ENCODE measurements at places on chromosomes 7 and 10. TPM values are rescaled to one million over a fixed set of nuclear protein-coding genes. Genes with fewer than 3 reads are reported as not detected.

Gene NRG3
- 0.96 TPM for polyA plus RNA-seq

Gene VWA2
- polyA plus RNA-seq, result 4.6 TPM

Gene NHLRC2
- 19.1 TPM for polyA plus RNA-seq

Gene PNLIPRP2
- polyA plus RNA-seq, result 11.9 TPM

Gene NRCAM
- polyA plus RNA-seq, result 11.8 TPM

Gene MMP21
- polyA plus RNA-seq, result 0.28 TPM

Gene C7orf57
- 0.28 TPM for polyA plus RNA-seq

Gene CYP3A4
- 14.3 TPM for polyA plus RNA-seq

Gene HABP2
- polyA plus RNA-seq, result 27.7 TPM

DNA sequence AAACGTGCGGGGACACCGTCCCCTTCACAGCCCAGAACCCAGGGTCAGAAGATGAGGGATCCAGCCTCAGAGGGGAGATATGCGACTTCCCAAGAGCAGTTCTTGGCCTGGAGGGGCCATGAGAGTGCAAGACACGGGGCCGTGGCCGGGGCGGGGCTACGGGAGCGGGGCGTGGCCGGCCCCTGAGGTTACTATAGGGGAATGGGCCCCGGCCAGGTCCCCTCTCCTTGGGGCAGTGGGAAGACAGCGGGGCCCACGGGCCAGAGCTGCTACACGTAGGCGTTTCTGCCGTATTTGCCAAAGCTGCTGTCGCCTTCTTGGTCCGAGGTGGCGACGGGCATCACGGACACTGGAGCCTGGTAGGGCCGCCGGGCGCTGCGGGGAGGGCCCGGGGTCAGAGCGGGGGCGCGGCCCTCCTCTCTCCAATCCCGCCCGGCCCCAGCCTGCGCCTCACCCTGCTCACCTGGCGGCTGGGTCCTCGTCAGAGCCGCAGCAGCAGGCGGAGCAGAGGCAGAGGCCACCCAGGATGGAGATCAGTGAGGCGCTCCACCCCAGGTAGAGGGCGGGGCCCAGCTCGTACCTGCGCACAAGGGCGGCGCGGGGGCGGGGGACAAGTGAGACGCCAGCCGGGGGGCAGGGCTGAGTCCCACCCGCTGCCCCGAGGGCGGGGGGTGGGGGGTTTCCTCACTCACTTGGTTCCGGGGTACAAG lies 5.3 kb downstream of the CLDN15 start:
- no peaks in the 10 kb centered on the region for H3K27me3 ChIP-seq
- peaks cover 17% of the 10 kb centered on the region for H3K36me3 ChIP-seq
- peak overlapping the region; percentile 46 for H3K4me3 ChIP-seq
- peaks cover 58% of the 10 kb centered on the region for H3K4me1 ChIP-seq

GRCh38 chr10:49350846-49351532 lies 44.9 kb downstream of the DRGX start:
- H3K27ac ChIP-seq, result no peak overlapping the region
- DNase-seq, result no peak
- H3K4me3 ChIP-seq, result no peak overlapping the region

DNA sequence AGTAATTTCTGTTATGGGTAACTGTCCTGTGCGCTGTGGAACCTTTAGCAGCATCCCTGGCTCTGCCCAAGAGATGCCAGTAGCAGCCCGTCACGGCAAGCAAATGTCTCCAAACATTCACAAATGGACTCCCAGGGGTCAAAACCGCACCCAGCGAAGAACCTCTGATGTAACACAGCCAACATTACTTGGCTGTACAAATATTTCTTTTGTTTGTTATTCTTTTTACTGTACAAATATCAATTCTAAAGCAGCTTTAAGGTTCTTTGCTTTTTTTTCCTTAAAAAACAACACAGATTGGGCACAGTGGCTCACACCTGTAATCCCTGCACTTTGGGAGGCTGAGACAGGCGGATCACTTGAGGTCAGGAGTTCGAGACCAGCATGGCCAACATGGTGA lies 182.5 kb downstream of the KMT2E start:
- no peak overlapping the region for H3K27ac ChIP-seq
- no peak overlapping the region for H3K4me3 ChIP-seq
- no peak for DNase-seq
- H3K4me1 ChIP-seq, result no peaks in the 10 kb centered on the region

DNA sequence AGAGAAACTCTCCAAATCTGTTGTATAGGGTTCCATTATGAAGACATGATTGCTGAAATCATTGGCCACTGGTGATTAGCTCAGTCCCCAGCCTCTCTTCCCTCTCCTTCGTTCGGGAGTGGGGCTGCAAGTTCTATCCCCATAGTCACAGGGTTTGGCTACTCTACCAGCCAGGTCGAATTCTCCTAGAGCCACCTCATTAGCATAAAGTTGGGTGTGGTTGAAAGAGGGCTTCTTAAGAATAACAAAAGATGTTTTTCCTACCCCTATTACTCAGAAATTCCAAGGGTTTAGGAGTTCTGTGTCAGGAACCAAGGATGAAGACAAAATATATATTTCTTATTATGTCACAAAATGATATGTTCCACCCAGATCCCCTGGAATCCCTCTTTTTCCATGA lies 166.2 kb upstream of the YAE1 start:
- H3K4me3 ChIP-seq, result no peak overlapping the region
- no peak for DNase-seq
- no peaks in the 10 kb centered on the region for H3K27me3 ChIP-seq
- H3K4me1 ChIP-seq, result no peaks in the 10 kb centered on the region

GRCh38 chr7:83514977-83515376 lies 134.0 kb downstream of the SEMA3E start:
- no peaks in the 10 kb centered on the region for H3K27me3 ChIP-seq
- no peak overlapping the region for H3K4me3 ChIP-seq
- no peak for DNase-seq
- H3K27ac ChIP-seq, result no peak overlapping the region
- H3K4me1 ChIP-seq, result no peaks in the 10 kb centered on the region

- no peak overlapping the region for H3K4me3 ChIP-seq
- no peak overlapping the region for H3K27ac ChIP-seq
- H3K4me1 ChIP-seq, result peaks cover 3% of the 10 kb centered on the region
- H3K27me3 ChIP-seq, result peaks cover 13% of the 10 kb centered on the region
Measured at GRCh38 chr10:6046773-6047611, 15.2 kb downstream of the IL2RA start.

DNA sequence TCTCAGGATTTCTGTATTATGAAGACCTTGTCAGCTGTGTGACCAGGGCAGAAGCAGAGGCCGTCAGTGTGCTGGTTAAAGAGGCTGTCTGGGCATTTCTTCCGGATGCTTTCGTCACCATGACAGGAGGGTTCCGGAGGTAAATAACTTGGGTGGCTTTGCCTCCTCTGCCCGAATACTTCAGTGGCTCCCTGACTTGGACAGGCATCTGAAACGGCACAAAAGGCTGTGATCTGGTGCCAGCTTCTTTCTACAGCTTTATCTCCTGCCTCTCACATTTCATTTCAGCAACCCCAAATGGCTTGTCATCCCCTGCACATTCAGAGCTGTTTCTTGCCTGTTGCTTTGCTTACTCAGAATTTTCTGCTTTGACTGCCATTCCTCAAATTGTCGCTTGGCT lies 23.2 kb downstream of the DNTT start:
- no peaks in the 10 kb centered on the region for H3K36me3 ChIP-seq
- H3K4me1 ChIP-seq, result peaks cover 3% of the 10 kb centered on the region
- no peak overlapping the region for H3K4me3 ChIP-seq
- no peak overlapping the region for H3K27ac ChIP-seq

DNA sequence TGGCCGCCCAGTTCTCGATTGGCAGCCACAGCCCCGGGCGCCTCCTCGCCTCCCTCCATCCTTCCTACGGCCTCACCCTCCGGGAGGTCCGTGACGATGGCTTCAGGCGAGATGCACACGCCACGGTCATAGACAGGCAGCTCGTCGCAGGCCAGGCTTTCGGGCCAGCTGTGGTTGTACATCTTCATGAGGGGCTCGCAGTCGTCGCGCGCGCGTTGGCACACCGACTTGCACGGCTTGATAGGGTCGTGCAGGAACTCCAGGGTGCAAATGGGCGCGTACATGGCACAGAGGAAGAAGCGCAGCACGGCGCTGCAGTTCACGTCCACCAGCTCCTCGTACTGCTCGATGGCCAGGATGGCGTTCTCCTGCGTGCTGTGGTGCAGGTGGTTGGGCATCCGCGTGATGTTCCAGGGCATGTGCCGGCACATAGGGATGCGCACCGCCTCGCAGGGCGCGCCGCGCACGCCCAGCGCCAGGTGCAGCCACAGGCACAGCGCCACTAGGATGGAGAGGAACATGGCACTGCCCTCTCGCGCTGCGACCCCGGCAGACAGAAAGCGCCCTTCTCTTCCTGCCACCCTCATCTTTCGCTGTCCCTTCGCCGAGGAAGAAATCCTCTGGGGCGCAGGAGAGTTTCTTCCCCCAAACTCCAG lies 472 bp downstream of the SFRP4 start:
- H3K27me3 ChIP-seq, result peaks cover 52% of the 10 kb centered on the region
- no peak overlapping the region for H3K27ac ChIP-seq
- no peak for DNase-seq
- H3K36me3 ChIP-seq, result no peaks in the 10 kb centered on the region

DNA sequence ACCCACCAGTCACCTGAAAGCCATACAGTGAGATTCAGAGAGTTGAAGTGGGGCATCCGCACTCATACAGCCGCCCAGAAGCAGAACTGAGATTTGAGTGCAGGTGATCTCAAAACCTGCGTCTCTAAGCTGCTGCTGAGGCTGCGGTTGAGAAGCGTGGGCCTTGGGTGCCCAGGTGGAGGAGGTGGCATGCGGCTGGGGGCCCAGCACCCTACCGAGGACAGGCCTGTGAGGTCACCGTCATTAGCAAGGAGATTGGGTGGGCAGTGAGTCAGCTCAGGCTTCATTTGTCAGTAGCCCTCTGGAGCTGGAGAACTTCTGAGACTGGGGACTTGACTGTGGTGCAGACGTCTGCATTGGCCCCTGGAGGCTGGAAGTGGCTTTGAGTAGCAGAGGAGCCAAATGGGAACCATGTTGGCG lies 29.8 kb downstream of the ZMIZ1 start:
- H3K27ac ChIP-seq, result no peak overlapping the region
- H3K4me1 ChIP-seq, result peaks cover 69% of the 10 kb centered on the region
- H3K36me3 ChIP-seq, result peaks cover 3% of the 10 kb centered on the region
- no peak for DNase-seq

- no peak overlapping the region for H3K4me3 ChIP-seq
- peaks cover 5% of the 10 kb centered on the region for H3K36me3 ChIP-seq
- no peak overlapping the region for H3K27ac ChIP-seq
Measured at GRCh38 chr7:45031829-45032228, 31.8 kb downstream of the CCM2 start.

DNA sequence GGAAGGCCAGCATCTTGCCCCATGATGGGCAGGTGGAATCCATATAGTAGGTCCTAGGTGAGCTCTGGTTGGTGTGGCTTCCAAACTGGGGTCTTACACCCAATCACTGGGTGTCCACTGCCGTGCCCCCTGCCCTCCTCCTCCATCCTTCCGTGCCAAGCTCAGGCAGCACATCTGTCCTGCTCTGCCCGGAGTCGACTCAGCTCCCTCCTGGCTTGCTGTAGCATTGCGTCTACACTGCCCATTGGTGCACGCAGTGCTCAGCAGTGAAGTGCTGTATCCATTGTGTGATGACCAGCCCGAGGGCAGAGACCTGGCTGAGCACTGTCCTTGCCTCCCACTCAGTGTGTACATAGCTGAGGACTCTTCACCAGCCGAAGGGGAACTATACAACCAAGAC lies 148.4 kb downstream of the ADAM12 start:
- H3K27ac ChIP-seq, result no peak overlapping the region
- no peak overlapping the region for H3K4me3 ChIP-seq
- no peak for DNase-seq
- peaks cover 4% of the 10 kb centered on the region for H3K27me3 ChIP-seq
- H3K4me1 ChIP-seq, result no peaks in the 10 kb centered on the region

DNA sequence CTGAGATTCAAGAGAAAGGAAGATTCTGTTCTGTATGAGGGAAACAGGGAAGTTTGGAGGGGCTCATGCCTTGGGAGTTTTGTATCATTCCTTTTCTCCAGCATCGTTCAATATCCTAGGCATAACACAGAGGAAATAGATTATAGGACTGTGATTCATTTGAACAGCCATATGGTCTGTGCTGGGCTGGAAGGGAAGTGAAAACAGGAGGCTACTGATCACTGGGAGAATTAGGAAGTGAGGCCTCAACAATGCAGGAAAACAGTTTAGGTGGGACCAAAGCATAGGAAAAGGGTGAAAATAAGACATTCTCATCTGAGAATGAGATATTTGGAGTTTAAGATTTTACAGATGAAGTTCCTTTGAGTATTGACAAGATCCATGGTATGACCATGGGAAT lies 70.7 kb upstream of the MKX start:
- H3K27ac ChIP-seq, result no peak overlapping the region
- H3K4me1 ChIP-seq, result no peaks in the 10 kb centered on the region
- no peak overlapping the region for H3K4me3 ChIP-seq
- no peak for DNase-seq
- H3K27me3 ChIP-seq, result peaks cover 2% of the 10 kb centered on the region

DNA sequence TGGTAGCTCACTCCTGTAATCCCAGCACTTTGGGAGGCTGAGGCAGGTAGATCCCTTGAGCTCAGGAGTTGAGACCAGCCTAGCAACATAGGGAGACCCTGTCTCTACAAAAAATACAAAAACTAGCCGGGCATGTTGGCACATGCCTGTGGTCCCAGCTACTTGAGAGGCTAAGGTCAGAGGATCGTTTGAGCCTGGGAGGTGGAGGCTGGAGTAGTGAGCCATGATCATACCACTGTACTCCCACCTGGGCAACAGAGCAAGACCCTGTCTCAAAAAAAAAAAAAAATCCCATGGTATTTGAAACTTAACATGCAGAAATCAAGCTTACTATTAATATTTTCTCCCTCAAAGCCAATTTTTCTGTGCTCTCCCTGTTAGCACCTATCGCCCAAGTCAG lies 5.9 kb downstream of the SFXN2 start:
- no peaks in the 10 kb centered on the region for H3K27me3 ChIP-seq
- H3K36me3 ChIP-seq, result peaks cover 2% of the 10 kb centered on the region
- H3K27ac ChIP-seq, result no peak overlapping the region
- peaks cover 9% of the 10 kb centered on the region for H3K4me1 ChIP-seq

DNA sequence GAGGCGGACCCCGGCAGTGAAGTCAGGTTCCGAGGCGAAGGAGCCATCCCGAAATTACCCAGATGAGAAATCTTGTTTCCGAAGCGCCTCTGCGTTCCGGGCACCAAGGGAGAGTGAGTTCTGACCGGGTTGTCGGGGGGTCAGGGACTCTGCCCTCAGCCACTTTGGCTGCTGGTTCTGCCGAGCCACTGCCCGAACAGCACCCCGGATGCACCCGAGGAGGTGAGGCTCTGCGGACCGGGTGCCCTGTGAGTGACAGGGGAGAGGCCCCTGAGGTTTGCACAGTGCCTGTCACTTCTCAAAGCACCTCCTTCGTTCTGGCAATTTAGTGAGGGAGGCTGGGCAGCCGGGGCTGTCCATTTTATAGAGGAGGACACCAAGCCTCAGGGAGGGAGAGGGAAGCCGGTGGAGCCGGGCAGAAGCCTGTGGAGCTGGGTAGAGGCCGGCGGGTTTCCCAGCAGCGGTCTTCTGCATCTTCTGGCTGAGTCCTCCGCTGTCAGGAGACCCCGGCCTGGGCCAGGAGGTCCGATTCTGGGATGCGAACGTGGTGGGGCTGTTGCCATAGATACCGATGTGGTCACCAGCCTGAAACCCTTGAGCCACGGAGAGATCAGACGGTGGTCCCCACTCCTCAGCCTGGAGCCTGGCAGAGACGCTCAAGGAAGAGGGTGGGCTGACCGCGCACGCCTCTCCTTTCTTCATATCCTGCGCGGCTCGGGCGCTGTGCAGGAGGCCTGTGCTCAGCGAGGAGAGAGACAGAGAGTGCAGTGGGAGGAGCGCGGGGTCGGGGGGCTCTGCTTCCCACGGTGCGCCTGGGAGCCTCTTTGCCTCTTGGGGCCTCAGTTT lies 18.9 kb upstream of the SHH start:
- no peak overlapping the region for H3K4me3 ChIP-seq
- H3K4me1 ChIP-seq, result no peaks in the 10 kb centered on the region
- no peaks in the 10 kb centered on the region for H3K27me3 ChIP-seq

GRCh38 chr7:124106575-124106974 lies 73.7 kb upstream of the TMEM229A start:
- no peaks in the 10 kb centered on the region for H3K27me3 ChIP-seq
- no peaks in the 10 kb centered on the region for H3K36me3 ChIP-seq
- no peak for DNase-seq
- no peaks in the 10 kb centered on the region for H3K4me1 ChIP-seq

Measured in large intestine (tissue), 12 donors.